Activated CD8-positive, alpha-beta T cell treated with anti-CD3 and anti-CD28 coated beads for 36 hours (primary cell): ENCODE measurements at places on chromosomes 6 and 20.

DNA sequence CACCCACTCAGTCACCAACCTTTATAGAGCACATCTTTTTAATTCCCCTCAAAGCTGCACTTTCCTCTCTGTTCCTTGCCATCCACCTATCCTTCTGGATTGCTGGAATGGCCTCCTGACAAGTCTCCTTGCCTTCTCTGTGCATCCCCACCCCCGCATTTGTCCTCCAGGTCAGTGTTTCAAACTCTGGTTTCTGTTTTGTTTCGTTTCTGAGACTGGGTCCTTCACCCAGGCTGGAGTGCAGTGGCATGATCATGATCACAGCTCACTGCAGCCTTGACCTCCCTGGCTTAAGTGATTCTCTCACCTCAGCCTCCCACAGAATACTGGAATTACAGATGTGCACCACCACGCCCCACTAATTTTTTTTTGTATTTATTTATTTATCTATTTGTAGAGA lies 96.2 kb downstream of the PLCB1 start:
- H3K27ac ChIP-seq = no peak overlapping the region
- H3K27me3 ChIP-seq = no peaks in the 10 kb centered on the region
- H3K4me3 ChIP-seq = no peak overlapping the region
- peaks cover 3% of the 10 kb centered on the region for H3K4me1 ChIP-seq

GRCh38 chr20:59585714-59586409 lies 18.5 kb upstream of the PHACTR3 start:
- H3K27me3 ChIP-seq = no peaks in the 10 kb centered on the region
- peaks cover 7% of the 10 kb centered on the region for H3K4me1 ChIP-seq
- no peak overlapping the region for H3K4me3 ChIP-seq
- H3K27ac ChIP-seq = no peak overlapping the region
- DNase-seq = no peak

DNA sequence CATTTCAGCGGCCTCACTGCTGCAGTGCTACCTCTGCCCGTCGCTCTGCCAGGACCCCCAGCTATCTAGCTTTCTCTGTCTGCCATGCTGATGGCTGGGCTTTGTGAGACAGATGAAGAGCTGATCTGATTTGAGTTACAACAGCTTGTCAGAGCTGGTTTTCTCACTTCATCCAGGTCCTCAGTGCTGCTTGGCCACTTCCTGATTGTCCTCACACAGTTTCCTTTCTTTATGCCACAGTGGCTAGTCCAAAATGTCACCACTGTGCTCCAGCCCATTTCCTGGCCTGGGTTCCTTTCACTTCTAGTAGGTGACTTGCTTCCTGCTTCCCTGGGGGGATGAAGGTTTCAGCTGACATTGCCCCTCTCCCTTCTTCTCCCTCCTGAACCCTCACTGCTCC lies 35.4 kb downstream of the FNDC1 start:
- H3K4me1 ChIP-seq = no peaks in the 10 kb centered on the region
- H3K36me3 ChIP-seq = no peaks in the 10 kb centered on the region
- H3K4me3 ChIP-seq = no peak overlapping the region
- no peak for DNase-seq
- no peak overlapping the region for H3K27ac ChIP-seq

- H3K27me3 ChIP-seq = no peaks in the 10 kb centered on the region
Measured at GRCh38 chr6:95142661-95143335, 434.5 kb upstream of the MANEA start.

GRCh38 chr6:27209196-27209595 lies 38.3 kb upstream of the PRSS16 start:
- no peak for DNase-seq
- no peaks in the 10 kb centered on the region for H3K36me3 ChIP-seq
- peaks cover 40% of the 10 kb centered on the region for H3K27me3 ChIP-seq
- no peak overlapping the region for H3K4me3 ChIP-seq
